ENCODE measurements at places on chromosomes 1 and 21.

GRCh38 chr1:62590255-62590969 is 6.9 kb upstream of the ANGPTL3 start:
- no peak for DNase-seq

DNA sequence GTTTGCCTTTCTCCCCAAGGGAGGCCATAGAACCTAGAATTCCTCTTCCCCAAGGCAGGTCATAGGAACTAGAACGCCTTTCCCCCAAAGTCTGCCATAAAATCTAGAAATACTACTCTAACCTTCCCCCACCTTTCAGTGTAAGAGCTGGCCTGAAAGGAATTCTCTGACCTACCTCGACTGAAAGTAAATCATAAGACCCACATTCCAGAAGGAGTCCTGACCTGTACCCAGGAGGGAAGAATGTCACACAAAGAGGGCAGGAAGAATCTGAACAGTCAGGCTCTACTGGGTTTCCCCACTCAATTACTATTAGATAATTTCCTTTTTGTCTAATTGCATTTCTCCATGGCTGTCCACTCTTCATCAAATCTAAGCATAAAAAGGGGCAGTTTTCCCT is 5.7 kb upstream of the ATG4C start:
- no peak for DNase-seq

GRCh38 chr1:85334962-85335361 is 58.5 kb upstream of the BCL10 start:
- no peak for DNase-seq

DNA sequence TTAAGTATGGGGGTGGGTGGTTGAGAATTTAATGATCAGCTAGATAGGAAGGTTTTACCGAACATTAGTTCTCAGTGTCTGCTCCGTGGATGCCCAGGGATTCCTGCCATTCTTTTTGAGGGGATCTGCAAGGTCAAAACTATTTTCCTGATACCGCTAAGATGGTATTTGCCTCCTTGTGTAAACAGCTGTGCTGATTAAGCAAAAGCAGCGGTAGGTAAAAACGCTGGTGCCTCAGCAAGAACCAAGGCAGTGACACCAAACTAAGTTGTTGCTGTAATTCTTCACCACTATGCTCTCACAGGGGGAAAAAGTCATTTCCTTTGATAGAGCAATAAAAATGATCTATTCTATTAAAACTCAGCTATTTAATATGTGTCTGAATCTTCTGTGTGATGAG is 229.0 kb downstream of the FMN2 start:
- DNase-seq = no peak

DNA sequence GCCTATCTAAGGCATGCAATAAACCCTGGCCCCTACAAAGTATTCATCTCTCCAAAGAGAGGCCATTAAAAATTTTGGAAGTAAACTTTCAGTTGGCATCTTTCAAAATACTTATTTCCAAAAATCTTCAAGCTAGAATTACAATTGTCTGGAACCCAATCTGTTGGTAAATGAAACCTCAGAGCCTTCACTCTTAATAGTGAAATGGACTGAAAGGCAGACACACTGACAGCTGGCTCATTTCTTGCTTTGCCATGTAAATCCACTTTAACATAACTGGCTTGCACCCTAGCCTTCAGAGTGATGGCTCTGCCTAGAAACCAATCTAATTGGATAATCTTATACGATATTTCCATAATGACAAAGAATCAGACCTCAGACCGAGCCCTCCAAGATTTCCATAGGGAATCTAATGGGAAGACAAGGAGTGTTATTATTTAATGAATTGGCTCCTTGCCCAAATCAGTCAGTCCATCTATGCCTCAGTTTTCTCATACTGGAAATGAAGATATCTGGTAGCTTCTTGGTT is 9.2 kb upstream of the PALMD start:
- DNase-seq = no peak

GRCh38 chr1:121517586-121518230 is 332.9 kb downstream of the SRGAP2C start:
- no peak for DNase-seq

- DNase-seq = no peak
These were observed 285.6 kb upstream of the FMN2 start for GRCh38 chr1:239805851-239806772.

DNA sequence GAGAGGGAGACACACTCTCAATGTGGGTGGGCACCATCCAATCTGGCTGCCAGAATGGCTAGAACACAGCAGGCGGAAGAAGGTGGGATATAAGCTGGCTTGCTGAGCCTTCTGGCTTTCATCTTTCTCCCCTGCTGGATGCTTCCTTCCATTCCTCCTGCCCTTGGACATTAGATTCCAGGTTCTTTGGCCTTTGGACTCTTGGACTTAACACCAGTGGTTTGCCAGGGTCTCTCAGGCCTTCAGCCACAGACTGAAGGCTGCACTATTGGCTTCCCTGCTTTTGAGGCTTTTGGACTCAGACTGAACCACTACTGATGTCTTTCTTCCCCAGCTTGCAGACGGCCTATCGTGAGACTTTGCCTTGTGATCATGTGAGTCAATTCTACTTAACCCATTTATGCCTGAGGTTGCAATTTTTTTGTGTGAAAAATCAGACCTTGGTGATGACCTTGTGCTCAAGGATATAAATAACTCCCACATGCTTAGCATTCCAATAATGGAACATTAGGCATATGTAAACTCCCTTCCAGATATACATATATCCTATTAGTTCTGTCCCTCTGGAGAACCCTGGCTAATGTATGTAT is 56.7 kb upstream of the CD55 start:
- DNase-seq = no peak

- no peak for DNase-seq
These were observed 73.8 kb downstream of the UMODL1 start for GRCh38 chr21:42144679-42145568.

DNA sequence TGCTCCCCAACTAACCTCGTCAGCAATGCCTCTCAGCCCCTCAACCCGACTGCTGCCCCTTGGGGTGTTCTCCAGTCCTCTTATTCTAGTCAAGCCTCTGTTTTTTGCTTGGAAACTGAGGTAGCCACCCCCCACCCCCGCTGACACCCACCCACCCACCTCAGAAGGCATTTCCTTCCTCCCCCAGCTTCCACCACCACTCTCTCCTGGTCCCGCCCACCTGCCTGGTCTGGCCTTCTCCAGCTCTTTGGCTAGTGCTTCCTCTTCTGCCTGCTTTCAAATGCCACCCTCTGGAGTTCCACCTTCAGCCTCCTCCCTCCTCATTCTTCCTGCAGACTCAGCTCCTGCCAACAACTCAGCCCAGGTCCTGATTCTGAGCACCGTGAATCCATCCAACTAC is 35.3 kb downstream of the OLFML2B start:
- DNase-seq = no peak

- no peak for DNase-seq
These were observed 68.7 kb downstream of the NTPCR start for GRCh38 chr1:233019083-233019482.

DNA sequence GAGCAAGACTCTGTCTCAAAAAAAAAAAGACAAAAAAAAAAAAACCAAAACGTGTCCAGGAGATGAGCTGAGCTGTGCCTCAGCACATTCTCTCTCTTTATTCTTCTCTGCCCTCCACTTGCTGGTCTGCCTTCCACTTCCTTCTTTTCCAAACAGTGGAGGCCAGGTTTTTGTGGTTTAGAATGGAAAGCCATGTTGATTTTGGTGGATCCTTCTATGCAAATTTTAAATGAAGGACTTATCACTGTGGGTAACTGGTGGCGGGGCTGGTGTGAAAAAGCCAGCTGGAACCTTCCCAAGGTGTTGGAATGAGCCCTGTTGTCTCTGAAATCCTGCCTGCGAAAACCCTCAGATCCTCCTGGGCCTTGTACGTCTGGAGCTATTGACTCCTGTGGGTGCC is 61.9 kb downstream of the PTPRU start:
- DNase-seq = no peak

GRCh38 chr21:36489103-36489775 is 9.3 kb upstream of the CLDN14 start:
- no peak for DNase-seq

DNA sequence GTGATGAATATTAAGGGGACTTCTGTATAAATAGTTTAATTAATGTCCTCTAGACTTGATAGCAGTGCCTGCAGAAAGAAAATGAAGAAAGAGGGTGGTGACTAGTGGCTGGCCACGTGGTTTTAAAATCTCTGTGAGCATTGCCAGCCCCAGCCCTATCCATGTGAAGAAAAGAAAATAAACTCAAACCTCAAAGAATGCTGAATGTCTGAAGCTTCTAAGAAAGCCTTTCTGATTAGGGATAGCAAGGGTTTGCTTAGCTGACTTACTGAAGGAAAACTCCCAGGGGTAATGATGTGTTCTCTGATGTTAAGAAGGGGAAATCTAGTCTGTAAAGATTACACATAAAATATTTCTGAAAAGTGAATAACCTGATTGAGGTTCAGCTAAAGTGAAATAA is 31.8 kb downstream of the ADGRL2 start:
- no peak for DNase-seq
